HCT116 (cell line): ENCODE measurements at places on chromosomes 7 and 10. TPM values are rescaled to one million over a fixed set of nuclear protein-coding genes. Genes with fewer than 3 reads are reported as not detected.

The TRPV5 gene
- not detected for total RNA-seq

The CFAP58 gene
- 0.91 TPM for total RNA-seq

The PMPCB gene
- 73.9 TPM for total RNA-seq

The IGFBP3 gene
- total RNA-seq, result 4.1 TPM

The PLXNA4 gene
- not detected for total RNA-seq

The CALCR gene
- 0.10 TPM for total RNA-seq

The IL15RA gene
- total RNA-seq, result 10.5 TPM

The SFMBT2 gene
- 0.02 TPM for total RNA-seq

The ZNF736 gene
- total RNA-seq, result 0.15 TPM

The CBLL1 gene
- total RNA-seq, result 35.0 TPM

The NAPEPLD gene
- total RNA-seq, result 9.7 TPM

The PRR15 gene
- 2.9 TPM for total RNA-seq
